ENCODE measurements at places on chromosomes 16 and 17.

- no peak for DNase-seq
These were observed 36.3 kb upstream of the CDH1 start for GRCh38 chr16:68700831-68701230.

DNA sequence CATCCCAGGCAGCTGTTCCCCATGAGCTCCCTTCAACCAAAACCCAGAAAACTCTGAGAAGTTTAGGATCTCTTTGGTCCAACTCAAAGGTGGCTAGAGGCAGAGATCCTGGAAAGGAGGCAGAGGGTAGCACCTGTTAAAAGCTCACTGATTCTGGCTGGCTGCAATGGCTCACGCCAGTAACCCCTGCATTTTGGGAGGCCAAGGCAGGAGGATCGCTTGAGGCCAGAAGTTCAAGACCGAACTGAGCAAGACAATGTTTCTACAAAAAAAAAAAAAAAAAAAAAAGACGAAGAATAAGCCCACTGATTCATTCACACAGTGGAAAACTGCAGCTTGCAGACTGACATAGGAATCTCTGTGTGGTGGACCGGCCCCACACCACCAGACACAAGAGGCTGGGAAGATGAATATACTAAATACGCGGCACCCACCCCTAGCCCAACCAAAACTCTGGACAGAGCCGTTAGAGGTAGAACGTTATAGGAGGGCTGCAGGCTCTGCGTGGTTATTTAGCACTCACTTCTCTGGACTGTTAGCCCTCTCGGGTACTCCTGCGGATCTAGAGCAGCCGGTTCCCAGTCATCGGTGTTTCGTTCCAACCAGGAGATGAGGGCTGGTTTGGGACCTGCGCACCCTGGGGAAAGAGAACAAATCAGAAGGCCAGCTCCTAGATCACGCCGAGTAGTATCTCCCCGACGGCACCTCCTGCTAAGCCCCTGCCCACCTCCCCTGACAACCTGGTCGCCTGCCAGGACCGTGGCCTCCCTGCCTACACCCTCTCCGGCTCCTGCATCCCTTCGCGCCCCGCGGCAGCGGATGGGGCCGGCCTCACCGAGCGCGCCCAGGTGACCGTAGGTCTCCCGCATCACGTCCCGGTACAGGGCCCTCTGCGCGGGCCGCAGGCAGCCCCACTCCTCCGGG is 925 bp downstream of the ZNF689 start:
- peak; percentile 38 for DNase-seq

- DNase-seq, result no peak
These were observed 41.7 kb downstream of the SEC14L1 start for GRCh38 chr17:77182205-77183172.

GRCh38 chr17:49616086-49616485 is 40.4 kb downstream of the NXPH3 start:
- no peak for DNase-seq

DNA sequence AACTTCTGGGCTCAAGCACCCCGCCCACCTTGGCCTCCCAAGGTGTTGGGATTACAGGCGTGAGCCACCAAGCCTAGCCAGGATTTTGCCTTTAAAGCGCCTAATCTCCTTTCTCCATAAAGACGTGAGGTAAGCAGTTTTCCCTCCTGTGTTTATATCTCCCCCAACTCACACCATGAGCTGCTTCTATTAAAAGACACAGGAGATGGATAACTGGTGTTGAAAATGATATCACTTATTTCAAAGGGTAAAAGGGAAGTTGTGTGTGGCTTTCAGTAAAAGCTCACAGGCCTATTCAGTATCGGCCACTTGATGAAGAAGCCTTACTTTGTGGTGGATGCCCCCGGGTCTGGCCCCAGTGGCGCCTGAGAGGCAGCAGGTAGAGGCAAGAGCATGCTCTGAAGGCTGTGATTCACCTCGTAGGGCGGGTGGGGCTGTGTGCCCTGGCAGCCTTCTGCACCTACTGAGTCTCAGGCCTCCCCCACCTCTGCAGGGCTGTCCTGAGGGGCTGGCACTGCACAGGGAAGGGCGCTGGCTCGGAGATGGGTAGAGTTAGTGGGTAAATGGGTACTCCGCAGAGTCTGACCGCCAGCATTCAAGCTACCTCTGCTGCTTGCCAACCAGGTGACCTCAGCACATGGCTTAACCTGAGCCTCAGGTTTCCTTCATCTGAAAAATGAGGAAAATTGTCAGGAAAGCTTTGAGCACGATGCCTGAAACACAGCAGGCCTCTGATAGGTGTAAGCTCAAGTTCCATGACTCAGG is 146.8 kb downstream of the CLEC16A start:
- DNase-seq, result no peak

DNA sequence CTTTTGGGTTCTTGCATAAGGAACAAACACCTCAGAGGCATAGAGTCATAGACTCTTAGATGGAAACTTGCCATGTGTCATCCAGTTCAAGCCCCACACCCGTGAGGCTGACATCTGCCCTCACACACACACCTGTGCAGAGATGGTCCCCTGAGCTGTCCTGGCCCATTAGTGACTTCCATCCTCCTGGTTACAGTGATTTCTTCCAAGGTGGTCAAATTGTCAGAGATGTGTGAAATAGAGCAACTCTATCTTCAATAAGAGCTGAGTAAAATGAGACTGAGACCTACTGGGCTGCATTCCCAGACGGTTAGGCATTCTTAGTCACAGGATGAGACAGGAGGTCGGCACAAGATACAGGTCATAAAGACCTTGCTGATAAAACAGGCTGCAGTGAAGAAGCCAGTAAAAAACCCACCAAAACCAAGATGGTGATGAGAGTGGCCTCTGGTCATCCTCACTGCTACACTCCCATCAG is 342.2 kb upstream of the TNRC6C start:
- peak; percentile 84 for DNase-seq

- DNase-seq, result no peak
These were observed 2.3 kb downstream of the GAS2L2 start for GRCh38 chr17:35750526-35751395.

DNA sequence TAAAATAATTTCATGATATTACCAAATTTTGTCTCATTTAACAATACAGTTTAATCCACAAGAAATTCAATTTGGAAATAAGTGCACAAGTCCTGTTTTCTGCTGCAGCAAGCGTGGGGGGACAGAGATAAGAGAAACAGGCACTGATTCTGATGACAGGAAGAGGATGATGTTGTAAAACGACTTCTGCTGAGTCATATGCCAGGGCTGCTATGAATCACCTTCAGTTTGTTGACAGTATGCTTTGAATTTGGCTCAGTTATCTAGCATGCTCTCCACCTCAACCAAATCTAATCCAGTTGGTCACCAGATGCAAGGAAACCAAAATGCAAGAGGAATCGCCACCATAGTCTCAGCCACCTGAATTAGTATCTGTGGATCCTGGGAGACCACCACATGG is 244.1 kb upstream of the MON1B start:
- DNase-seq, result peak; percentile 54

DNA sequence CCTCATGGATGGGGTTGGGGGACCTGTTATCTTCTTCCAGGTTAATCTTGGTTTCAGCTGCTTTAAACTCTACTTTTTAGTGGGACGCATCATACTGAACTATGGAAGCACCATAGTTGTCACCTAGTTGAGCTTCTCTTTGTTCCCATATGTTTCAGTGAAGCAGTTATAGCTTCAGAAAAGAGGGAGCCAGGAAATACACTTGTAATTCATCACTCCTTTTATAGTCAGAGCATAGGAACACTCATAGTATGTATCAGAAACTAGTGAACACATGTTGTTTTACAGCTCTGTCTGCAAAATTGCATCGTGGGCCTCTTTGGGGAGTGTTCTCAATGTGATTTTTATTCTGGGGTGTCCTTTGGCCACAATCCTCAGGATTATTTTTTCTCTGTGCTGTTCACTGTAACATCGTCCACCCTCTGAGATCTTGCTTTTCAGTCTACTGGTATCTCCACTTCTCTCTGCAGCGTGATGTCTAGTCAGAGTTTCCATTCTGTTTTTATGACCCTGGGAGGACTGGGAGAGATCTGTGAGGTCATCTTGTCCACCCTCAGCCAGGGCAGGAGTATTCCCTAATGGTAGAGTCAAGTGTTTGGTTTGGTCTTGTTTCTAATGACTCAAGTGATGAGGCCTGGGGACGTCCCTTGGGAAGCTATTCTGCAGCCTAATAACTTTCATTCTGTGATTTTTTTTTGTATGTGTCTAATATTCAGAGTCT is 585.4 kb downstream of the WWOX start:
- no peak for DNase-seq

DNA sequence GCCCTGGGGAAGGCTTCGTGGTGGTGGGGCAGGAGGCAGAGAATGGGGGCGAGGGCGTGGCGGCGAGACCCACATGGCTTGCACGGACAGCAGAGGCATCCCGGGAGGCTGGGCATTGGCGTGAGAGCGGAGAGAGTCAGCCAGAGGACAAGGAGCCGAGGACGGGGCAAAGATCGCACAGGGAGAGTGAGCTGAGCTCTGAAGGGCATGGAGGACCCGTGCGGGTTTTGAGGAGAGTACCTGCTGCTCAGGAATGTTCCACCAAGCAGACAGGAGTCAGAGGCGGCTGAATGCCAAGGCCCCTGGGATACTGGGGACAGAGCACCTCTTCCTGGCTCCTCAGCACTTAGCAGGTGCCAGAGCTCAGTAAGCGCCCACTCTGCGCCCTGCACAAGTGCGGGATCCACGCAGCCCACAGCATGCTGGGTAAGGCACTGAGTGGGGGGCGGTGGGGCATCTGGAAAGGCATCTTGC is 47.8 kb downstream of the ARHGAP27 start:
- DNase-seq, result peak; percentile 31

DNA sequence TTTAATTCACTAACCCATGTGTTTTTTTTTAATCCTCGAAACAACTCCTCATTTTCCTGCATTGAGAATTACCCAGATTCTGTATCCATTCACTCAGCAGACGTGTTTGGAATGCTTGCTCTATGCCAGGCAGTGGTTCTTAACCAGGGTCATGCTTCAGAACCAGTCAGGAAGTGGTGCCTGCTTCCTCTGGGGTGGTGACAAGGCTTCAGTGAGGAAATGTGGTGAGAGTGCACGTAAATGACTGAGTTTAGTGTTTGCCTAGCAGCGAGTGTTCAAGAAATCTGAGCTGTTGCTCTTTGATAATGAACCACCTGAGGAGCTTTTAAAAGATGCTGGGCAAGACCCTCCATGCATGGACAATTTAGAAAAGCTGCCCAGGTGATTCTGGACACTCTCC is 9.9 kb downstream of the ZFP90 start:
- DNase-seq, result no peak

DNA sequence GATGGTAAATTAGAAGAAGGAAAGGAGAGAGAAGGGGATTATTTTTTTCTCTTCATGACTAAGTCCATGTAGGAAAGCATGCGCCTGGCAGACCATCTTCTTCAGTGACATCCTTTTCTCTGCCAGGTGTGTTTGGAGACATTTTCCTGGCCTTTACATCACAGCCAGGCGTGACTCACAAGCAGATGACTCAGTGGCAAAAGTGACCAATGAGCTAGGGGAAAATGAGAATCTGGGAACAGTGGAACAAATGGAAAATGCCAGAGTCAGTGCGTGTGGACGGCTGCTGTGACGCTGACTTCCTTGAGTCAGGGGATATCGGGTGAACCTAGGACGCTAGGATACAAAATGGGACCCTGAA is 9.4 kb downstream of the KIAA0513 start:
- peak; percentile 93 for DNase-seq

- no peak for DNase-seq
These were observed 533.4 kb downstream of the KCNJ2 start for GRCh38 chr17:70702683-70703255.

DNA sequence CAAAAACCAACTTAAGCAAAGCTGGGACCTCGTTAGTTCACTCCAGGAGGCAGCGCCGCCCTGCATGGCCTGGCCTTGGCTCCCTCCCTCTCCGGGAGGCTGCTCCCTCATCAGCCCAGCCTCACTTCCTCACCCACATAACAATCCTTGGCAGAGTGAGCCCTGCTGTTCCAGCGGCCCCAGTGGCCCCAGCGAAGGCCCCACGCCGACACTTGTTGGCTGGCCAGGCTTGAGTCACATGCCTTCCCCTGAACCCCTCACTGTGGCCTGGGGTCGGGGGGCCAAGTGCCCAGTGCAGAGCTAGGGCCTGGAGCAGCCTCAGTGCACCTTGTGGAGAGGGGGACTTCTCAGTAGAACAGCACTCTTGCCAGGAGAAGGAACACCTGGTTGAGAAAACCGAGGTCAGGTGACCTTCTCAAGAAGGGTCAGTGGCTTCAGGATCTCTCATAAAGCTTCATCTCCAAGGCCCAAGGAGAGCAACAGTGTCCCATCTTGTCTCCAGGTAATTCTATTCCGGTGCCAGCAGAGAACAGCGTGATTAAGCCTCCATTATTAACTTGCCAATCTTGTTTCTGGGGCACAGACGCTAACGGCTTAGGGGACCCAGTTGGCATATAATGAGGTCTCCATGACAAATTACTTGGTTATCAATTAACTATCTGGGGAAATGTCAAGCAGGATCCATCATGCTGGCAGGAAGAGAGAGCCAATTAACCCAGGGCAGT is 26.8 kb downstream of the ENDOV start:
- DNase-seq, result no peak

GRCh38 chr16:11800382-11800718 is 3.3 kb upstream of the ZC3H7A start:
- DNase-seq, result no peak

GRCh38 chr17:82884970-82885353 is 45.1 kb upstream of the ZNF750 start:
- no peak for DNase-seq

DNA sequence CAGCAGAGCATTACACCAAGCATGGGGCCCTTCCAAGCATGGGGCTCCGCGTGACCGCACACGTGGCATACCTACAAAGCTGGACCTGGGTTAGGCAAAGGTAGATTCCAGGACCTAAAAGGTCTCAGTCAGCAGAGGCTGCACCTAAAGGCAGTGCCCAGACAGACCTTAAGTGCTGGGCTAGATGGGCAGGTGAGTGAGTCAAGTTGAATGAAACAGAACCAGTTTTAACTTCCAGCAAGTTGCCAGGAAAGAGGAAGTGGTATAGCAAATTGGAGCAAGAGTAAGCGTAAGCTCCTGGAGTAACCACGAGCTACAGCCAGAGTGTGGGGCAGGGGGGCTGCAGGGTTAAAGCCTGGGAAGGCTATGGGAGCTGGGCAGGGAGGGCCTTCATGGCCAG is 49.5 kb downstream of the SRCIN1 start:
- DNase-seq, result no peak

GRCh38 chr16:65600629-65601028 is 478.8 kb upstream of the CDH11 start:
- no peak for DNase-seq

DNA sequence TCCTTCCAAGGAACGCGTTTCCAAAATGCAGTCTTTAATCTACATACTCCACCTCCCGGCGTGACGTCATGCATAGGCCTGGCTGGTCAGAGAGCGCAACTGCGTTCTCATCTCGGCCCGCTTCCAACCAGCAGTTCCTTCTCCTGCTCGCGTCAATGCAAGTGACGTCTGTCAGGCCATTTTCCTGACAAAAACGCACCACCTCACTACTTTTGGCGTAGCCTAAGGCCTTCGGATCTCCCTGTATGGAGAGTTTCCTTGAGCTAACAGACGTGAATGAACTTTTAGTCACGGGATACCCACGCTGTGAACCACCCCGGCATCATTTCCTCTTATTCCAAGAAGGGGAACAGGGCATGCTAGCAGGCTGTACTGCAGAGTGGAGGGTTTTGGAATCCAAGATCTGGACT is 25.0 kb downstream of the TEX14 start:
- DNase-seq, result no peak

Data from M059J (cell line).